ENCODE measurements at places on chromosomes 2 and 18.

DNA sequence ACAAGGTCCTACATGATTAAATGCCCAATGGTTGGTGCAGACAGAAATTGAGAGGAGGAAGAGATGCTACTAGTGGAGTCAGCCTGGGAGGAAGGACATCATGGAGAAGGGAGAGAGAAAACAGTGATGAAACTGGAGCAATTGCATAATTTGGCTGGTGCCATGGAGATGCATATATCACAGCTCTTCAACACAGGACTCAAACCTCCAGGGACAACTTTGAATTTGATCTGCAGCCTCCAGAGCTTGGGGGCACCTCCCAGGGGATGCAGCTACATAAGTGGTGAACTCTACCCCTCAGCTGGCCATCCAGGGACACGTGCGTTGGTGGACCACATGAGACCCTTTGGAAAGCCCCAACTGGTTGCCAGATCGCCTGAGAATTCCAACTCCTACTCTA is 80.4 kb downstream of the CTAGE1 start:
- no peak for DNase-seq

DNA sequence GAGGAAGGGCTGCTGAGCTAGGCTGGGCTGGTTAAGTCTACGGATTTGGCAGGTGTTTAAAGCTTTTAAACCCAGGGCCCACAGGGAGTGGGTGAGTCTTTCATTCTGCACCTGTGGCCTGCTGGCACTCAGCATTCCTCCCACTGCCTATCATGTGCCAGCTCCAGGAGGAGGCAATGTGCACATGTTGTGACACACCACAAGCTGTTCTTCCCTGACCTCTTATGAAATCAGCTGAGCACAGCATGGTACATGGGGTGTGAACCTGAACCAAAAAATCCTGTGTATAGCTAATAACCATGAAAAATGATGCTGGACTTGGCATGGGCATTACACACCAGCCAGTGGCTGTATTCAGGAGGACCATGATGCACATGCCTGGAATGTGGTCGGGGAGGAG is 297.9 kb upstream of the MMADHC start:
- DNase-seq, result peak; percentile 71

DNA sequence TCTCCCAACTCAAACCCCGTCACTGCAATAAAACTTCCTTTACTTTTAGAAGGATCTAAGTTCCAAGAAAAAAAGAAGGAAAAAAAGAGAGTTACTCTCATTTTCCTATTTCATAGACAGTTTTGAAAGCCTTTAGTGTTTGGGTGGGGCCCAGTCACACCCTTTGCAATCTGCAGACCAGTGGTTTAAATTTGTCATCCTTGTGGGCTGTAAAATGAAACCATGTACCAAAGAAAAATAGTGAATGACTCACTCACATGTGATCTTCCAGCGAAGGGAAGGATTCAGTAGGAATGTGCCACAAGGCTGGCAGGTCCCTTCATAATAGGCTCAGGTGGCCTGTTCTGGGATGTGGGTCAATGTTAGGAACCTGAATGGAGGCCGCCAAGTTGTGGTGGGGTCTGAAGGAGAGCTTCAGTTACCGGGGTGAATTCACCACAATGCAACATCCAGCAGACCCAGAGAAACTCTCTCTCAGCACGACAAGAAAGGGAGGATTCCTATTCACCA is 28.3 kb downstream of the ANXA4 start:
- no peak for DNase-seq

- no peak for DNase-seq
Measured at GRCh38 chr2:181241366-181241765, 215.8 kb upstream of the ITGA4 start.

GRCh38 chr2:231528636-231529030 is 1.6 kb downstream of the NMUR1 start:
- no peak for DNase-seq

GRCh38 chr2:151051574-151052220 is 210.0 kb downstream of the RBM43 start:
- DNase-seq, result peak; percentile 3

DNA sequence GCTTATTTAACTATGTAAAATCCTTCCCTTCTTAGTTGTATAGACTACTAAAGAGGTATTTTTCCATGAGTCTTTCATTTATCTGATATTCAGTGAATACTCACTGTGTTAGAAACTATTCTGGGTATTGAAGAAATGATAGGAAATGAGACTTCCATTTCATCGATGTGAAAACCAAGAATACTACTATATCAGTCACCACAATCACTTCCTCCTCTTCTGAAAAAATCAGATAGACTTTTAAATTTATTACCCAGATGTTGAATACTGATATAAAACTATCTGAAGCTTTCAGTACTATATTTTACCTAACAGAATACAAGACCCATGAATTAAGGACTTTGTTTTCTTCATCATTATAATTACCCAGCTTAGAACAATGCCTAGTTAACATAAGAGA is 1801.1 kb upstream of the CELF4 start:
- DNase-seq, result no peak

- DNase-seq, result no peak
Measured at GRCh38 chr2:240960309-240960970, 38.0 kb upstream of the SNED1 start.

- no peak for DNase-seq
Measured at GRCh38 chr18:7071600-7071999, 46.0 kb downstream of the LAMA1 start.

- no peak for DNase-seq
Measured at GRCh38 chr18:36901277-36901701, 72.4 kb downstream of the KIAA1328 start.

DNA sequence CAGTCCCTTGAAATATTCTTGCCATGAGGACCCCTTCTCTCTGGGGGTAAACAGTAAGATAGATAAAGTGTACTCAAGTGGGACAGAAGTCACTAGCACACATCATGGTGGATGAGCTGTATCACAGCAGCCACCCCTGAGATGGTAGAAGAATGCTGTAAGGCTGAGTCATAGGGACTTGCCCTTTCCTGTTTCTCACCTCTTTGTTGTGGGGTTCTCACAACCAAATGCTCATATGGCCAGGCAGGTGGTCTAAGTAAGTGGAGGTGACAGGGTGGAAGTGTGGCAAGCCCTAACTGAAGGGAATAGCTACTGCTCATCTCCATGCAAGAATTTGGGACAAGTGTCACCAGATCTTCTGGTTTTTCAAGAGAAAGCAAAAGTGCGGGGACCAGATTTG is 202.7 kb upstream of the SLC14A2 start:
- no peak for DNase-seq

- DNase-seq, result no peak
Measured at GRCh38 chr2:80007777-80008503, 296.6 kb downstream of the LRRTM1 start.

- DNase-seq, result no peak
Measured at GRCh38 chr2:85435981-85436835, 17.7 kb downstream of the SH2D6 start.

- no peak for DNase-seq
Measured at GRCh38 chr2:38572167-38572566, 30.6 kb downstream of the HNRNPLL start.

DNA sequence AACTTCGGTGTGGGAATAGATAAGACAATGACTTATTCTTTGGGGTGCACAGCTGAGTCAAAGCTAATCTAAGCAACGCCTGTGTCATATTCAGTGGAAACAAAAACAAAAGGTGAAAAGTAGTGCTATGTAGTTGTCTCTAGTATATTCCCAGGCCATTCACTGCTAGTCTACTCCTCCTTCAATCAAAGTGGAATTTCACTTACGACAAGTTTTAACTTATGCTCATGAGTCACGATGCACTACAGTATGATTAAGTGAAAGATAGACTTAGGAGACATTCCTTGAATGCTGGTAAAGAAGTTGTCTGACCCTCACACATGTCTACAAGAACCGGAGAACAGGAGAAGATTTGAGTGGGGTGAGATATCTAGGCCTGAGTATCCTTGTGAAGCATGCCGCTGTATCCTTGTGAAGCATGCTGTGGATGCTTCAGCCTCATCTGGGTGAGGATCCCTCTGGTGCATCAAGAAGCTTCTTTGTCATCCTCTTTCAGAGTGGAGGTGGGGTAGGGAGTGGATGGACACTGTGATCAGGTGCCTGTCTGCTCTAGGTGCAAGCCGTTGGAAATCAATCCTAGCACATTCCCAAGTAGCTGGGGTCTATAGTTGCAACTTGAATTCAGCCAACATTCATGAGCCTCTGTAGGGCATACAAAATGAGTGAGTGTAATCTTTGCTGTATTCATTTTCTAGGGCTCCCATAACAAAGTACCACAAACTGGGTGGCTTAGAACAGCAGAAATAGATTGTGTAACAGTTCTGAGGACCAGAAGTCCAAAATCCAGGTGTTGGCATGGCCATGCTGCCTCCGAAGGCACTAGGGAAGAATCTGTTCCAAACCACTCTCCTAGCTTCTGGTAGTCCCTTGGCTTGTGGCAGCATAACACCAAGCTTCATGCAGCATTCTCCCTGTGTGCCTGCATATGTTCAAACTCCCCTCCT is 173.5 kb upstream of the FN1 start:
- no peak for DNase-seq

- DNase-seq, result no peak
Measured at GRCh38 chr2:177419274-177419673, 26.7 kb downstream of the AGPS start.

DNA sequence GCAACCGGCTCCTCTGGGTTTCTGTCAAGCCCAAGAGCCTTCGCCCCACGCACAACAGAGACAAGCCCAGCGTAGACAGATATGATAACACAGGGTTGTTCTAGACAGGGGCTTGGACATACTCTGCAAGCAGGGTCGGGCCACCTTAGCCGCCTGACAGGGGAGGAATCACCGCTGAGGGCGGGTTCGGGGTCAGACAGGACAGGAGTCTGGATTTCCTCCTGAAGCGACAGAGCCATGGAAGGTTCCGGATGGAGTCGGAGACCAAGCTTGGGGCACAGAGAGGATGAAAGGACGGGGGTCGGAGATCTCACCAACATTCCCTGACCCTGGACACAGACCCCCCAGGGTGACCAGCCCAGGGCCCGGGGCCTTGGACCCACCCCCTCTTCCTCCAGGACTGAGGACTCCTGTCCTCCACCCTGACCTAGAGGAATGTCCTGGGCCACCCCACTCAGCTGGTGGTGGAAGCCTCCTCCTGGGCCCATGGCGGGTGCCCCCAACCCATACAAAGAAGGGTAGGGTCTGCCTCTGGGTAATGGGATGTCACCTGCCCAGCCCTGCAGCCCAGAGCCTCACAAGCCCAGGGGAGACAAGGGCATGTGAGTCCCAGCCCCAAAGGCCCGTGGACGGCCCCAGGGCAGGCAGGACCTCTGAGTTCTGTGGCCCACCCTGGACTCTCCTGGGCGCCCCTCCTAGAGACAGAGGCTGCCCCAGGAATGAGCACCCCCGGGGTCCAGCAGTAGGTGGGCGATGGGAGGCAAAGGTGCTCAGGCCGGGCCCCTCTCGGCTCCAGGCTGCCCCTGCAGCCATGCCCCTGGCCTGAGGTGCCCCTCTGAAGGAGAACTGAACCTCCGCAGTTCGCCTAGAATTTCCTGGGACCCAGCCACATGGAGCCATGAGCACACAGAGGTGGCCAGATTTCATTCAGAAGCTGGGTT is 44.1 kb upstream of the GPC1 start:
- DNase-seq, result no peak

GRCh38 chr18:48675912-48676311 is 137.1 kb downstream of the CTIF start:
- no peak for DNase-seq

DNA sequence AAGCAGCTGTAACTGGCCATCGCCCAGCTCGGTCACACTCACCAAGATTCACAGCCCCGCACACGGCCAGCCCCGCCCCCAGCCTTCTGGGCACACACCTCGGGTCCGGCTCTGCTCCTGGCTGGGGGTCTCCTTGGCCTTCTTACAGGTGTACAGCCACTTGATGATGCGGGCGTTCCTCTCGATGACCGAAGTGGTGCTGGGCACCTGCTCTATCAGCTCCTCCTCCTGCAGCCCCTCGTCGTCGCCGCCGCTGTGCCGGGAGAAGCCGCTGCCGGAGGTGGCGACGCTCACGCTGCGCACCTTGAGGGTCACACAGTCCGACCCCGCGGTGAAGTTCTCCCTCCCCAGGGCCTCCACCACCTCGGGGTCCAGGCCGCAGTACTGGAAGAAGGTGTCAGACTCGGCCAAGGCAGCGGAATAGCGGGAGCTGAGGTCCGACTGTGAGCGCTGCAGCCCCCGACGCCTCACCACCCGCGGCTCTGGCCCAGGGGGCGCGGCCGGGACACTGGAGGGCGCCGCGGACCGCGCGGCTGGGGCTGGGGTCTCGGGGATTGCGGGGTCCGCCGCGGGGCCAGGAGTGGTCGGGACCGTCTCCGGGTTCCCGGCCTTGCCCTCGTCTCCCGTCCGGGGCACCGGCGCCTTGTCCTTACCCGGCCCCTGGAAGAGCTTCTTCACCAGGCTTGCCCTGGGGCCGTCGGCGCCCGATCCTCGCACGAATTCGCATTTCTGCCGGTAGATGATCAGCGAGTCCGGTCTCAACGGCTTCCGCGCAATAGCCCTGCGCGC is 769 bp downstream of the FAM110C start:
- DNase-seq, result no peak
